Stimulated activated CD4-positive, alpha-beta T cell treated with anti-CD3 and anti-CD28 coated beads, Interleukin-12 subunit alpha, Interleukin-12 subunit beta, amount 100 ng/mL, for 4 hours (primary cell): ENCODE measurements at places on chromosomes 7 and 10.

GRCh38 chr7:92075455-92076158 lies 58.7 kb downstream of the CYP51A1 start:
- no peak for DNase-seq

DNA sequence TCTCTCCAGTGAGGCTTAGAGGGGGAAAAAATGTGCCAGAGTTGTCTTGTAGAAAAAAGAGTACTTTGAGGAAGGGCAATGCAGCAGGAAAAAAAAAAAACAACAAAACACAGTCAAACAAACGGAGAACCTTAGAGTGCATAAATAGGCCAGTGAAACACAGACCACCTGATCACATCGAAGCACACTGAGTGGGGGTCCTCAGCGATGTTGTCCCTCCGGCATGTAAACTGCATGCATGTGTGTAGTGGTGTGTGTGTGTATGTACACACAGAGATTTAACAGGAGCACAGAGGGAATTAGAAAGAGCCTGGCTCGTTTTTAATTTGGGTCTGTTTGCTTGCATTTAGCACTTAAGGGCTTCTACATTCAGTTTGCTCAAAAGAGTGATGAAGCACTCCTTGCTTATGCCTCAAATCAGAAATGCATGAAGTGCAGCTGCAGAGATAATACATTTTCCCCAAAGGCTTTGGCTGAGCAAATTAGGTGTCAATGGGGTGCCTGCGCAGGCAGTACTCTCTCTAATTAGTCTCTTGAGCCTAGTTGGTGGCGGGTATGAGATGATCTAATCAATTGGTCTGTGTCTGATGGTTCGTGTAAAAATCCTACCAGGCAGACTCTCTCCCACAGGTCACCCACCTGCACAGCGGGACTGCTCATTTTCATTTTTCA lies 62.7 kb upstream of the FZD1 start:
- DNase-seq = no peak

DNA sequence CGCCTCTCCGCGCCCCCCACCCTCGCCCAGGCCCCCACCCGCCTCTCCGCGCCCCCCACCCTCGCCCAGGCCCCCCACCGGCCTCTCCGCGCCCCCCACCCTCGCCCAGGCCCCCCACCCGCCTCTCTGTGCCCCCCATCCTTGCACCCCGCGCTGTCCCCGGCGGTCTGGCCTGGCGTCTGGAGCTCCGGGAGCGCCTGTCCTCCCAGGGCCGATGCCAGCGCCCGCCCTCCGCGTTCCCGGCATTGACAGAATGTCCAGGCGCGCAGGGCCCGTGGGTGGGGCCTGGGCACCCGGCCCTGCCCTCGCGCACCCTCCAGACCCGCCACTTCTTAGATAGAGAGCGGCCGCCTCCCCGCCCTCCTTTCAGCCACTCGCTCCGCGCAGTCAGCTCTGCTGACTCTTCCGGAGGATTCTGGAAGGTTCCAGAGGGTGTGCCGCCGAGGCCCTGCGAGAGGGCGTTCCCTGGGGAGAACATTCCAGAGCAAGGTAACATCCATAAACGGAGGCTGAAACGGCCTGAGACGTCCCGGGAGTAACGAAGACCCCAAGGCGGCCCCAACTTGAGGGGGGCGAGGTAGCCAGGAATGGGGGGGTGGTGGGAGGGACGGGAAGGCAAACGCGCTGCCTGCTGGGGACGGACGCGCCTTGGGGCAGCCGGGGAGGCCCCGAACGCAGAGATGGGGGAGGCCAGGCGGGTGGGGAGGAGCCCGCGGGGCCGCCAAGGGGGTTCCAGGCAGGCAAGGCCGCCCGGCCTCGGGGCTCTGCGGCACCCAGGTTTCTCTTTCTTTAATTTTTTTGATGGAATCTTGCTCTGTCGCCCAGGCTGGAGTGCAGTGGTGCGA lies 117.8 kb downstream of the DYNC2I1 start:
- DNase-seq = no peak

DNA sequence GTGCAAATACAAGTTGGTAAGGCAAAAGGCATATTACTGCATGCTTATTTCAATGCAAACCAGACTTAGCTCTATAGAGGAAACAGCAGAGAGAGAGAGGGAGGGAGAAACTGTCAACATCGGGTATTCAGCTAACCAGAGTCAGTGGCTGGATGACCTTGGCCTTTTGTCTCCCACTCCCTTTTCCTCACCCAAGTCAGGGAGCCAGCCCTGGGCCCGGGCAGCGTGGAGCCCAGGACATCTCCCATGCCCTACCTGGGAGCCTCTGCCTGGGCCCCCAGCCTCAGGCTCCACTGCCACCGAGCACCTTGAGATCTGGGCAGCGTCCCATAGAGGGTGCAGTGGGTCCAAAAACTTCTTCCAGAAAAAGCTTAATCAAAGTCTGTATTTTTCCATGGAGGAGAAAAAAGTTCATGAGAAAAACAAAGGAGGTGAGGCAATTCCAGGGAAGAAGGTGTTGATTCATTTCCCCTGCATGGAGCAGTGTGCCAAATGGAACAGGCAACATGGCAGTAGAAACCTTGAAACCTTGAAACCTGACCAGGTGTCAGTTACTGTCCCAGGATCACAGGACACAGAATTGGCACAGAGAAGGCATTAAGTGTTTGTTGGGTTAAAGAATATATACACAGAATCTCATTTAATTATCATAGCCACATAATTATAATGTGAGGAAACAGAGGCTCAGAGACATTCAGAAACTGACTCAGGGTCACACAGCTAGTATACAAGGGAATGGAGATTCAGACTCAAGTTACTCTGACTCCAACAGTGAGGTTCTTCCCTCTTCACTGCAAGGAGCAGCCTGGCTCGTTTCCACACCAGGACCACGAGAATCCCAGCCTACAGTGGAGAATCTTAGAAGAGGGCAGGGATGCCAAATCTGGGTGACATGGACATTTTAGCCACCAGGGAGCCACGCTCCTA lies 5.8 kb upstream of the NCOA4 start:
- DNase-seq = no peak

- DNase-seq = no peak
Observed at GRCh38 chr10:7763929-7764328, 23.9 kb downstream of the KIN start.

DNA sequence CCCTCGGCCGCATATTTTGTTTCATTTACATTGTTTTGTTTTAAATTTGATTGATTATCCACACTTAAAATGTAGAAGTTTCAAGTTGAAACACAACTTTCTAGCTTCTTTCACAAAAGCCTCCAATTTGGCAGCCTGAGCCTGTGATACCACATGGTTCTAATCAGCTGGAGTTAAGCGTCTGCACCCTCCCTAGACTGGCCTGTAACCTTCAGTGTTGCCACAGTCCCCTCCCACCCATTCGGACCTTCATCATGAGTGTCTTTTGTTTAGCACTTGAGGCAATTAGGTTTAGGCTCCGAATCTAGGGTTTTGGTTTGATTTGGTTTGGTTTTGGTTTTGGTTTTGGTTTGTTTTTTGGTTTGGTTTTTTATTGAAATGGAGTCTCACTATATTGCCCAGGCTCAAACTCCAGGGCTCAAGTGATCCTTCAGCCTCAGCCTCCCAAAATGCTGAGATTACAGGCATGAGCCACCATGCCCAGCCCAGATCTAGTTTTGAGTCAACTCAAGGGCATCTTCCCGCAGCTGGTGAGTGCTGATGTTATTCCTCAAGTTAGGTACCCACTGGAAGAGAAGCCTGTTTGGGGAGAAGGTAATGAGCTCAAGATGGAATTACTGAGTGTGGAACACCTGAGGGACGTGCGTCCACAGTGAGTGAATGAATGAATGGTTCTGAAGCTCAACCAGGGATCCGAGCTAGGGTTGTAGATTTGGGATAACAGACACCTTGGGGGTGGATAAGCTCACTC lies 201.4 kb downstream of the HECW1 start:
- DNase-seq = no peak

GRCh38 chr7:82623812-82624211 lies 180.2 kb upstream of the CACNA2D1 start:
- no peak for DNase-seq

DNA sequence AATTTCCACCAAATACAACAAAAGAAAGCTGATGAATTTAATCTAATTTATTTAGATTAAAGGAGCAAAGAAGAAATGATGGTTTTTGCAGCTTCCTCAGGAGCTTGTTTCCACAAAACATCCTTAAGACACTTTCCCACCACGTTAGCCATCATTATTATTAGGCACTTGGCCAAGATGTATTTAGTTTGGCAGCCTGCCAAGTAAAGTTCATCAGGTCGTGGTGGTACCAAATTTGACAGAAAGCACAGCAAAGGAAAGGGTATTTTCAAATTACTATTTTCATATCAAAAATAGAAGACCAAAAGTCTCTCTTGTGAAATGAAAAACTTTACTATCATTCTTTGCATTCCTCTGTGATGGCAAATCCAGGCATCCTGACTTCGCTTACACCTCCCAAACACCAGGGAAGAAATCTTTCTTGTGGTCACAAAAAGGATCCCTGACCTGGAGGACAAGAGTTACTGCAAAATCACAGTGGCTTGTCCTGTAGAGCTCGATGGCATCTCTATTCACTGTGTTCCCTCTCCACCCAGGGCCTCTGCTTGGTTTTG lies 123.1 kb upstream of the INHBA start:
- DNase-seq = no peak

GRCh38 chr10:127368101-127368500 lies 171.7 kb upstream of the INSYN2A start:
- DNase-seq = no peak

DNA sequence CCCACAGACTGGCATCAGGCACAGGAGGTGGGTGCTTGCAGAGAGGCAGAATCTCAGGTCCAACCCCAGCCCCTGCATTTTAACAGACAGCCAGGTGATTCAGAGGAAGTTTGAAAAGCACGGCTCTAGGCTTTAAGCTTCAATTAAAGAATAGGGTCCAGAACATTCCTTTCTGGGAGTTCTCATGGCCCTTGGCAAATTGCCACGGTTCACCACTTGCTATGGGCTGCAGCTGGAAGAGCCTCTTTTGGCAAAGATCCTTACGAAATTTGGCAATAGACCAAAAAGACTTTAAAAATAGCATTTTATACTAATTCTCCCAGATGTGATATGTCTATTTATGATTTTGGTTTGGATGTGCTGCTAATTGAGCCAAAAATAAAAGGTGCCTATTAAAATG lies 148.1 kb downstream of the ITGA8 start:
- DNase-seq = no peak

DNA sequence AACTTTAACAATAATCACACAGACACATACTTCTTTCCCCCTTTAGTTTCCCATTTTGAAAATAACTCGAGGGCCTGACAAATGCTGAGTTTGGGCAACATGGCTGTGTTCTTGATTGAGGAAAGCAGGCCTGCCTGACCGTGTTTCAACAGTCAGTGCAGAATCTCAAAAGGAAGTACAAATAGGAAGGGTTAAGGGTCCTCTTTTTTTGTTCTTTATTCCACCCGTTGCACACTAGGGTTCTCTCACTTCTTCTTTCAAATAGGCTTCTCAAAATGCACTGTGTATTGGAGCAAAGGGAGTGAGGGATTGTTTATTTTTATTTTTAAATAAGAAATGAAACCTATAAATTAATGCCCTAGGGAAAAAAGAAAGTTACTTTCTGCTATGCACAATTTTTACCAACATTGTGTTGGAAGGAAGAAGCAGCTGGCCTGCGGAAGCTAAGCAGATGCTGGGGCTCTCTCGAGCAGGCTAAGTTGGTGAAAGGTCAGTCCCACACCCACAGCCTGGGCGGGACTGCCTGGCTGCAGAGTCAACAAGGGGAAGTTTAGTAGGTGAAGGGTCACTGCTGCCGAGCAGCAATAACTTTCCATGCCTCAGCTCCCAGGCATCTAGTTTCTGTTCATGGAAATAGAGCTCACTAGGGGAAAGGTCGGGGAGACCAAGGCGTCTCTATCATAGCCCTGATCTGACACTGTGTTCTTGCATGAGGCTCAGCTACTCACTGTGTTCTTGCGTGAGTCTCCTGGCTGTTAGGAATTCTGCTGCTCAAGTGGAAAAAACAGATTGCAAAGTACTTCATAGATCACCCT lies 12.2 kb upstream of the PDK4 start:
- no peak for DNase-seq

DNA sequence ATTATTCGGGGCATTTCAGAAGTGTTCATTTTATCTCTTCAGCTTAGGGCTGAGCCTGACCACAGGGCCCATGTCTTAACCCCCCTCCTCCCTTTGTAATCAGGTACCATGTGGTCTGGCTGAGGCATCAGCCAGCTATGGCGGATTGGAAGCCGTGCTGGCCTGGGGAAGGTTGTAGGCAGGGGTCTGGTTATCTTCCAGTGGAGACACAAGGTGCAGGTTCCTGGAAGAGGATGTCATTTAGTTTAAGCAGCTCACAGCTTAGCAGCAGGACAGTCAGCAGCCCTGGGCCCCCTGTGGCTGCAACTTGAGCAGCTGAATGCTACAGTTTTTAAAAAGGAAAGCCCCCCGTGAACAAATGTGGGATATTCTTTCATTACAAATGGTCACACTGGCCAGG lies 22.1 kb downstream of the BAG3 start:
- DNase-seq = no peak

GRCh38 chr7:95367606-95368005 lies 28.6 kb downstream of the PON3 start:
- DNase-seq = no peak

DNA sequence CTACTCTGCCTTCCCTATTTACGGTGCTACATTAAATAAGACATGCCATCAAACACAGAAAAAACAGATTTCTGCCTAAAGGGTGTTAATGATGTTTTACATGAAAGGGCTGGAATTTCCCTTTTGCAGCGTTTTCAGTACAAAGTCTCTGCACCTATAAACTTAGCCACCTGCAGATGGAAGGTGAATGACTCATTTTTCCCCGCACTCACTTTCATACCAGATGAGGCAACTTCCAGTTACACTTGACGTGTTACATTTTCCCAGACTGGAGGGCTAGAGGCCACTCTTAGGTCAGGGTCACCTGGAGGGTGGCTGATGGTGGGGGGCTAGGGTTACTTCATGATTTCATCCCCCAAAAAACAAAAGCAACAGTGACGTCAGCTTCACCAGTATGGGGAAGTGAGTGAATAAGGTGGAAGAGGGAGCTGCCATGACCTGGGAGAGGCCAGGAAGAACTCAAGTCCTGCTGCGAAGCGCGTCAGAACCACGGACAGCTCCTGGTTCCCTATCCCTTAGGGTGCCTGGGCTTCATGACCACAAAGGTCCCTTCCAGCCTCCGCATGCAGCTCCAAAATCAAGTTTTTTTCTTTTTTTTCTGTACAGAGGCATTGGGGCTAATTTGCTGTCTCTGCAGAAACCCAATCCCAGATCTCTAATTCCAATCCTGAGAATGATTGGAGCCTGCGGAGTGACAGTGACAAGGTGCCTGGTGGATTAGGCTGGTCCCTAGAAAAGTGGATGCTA lies 94.0 kb downstream of the ADARB2 start:
- no peak for DNase-seq

GRCh38 chr7:157012113-157012547 lies 1.7 kb upstream of the MNX1 start:
- no peak for DNase-seq
